ENCODE measurements at places on chromosomes 3 and 15.

DNA sequence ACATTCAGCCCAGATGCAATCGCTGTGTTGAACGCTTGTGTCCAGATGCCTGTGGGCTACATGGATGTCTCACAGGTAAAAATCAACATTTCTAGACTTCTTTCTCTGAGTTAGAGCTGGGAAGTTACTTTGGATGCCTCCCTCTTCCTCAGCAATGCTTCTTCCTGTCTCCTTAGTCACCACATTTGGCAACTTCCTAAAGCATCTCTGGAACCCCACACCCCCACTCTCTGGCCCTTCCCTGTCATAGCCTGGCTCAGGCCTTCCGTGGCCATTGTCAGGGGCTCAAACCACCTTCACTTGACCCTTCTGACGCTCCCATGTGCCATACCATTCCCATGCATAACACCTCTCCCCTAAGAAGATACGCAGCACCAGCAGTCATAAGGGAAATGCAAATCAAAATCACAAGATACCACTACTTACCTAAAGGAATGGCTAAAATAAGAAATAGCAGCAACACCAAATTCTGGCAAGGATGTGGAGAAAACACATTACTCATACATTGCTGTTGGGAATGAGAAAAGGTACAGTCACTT, 21.6 kb upstream of the RGMA start:
- no peak for DNase-seq

DNA sequence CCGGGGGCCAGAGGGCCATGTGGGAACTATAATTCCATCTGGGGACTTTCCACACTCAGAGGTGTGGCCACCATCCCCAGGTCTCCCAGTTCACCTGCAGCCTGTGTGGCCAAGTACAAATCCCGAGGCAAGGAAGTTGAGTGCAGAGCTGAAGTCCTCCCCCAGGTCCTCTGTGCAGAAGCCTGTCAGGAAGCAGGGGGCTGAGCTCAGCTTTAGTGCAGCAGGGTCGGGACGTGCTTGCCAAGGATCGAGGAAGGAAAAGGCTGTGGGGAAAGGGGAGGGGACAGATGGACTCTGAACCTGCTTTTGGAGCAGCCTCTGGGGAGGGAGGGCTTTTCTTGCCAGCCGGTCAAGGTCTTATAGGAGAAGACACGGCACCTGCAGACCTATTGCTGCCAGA, 67.7 kb downstream of the CHRNA7 start:
- DNase-seq = no peak

- no peak for DNase-seq
Measured at GRCh38 chr3:38985981-38986380, 65.8 kb downstream of the SCN11A start.

DNA sequence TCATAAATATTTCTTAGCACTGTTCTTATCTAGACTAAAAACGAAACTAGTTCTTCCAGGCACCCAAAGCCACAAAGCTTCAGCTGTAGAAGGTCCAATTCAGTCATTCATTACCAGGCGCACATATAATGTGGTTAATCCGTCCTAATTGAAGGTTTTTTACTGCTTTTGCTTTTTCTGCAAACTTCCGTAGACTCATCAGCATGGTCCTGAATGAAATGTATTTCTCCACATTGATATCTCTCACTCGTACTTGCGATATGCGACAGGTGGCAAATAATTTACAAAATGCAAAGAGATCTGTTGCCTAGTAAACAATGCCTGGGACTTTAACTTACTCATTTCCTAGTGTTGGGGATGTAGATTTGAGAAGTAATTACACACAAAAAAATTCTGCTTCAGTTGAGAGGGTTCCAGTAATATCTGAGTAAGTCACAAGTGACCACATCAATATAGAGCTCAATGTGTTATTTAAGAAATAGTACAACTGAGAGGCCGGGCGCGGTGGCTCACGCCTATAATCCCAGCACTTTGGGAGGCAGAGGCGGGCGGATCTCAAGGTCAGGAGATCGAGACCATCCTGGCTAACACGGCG, 75.0 kb upstream of the MBNL1 start:
- DNase-seq = no peak

- no peak for DNase-seq
Measured at GRCh38 chr3:139418144-139418543, 28.7 kb upstream of the COPB2 start.

- DNase-seq = no peak
Measured at GRCh38 chr3:107132674-107133073, 244.6 kb upstream of the CCDC54 start.

GRCh38 chr3:117631781-117632180, 922.2 kb downstream of the TUSC7 start:
- no peak for DNase-seq

DNA sequence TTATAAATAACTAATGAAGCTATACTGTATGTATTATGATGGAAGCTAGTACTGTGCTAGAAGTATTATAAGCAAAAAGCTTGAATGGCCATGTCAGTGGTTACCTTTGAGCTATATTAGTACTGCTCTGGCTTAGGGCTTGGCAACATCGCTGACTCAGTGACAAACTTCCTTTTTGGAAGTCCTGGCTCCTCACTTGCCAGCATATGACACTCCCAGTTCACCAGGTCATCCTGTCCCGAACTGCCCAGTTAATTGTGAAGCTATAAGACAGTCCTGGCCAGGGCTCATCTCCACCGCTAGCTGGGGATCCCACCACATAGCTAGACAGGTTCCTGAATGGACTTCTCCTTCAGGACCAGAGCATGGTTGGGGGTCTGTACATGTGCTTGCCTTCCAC, 31.9 kb downstream of the RAB8B start:
- DNase-seq = no peak

GRCh38 chr3:48276911-48277641, 36.2 kb downstream of the ZNF589 start:
- no peak for DNase-seq

GRCh38 chr3:32934150-32934742, 17.2 kb upstream of the CCR4 start:
- DNase-seq = no peak

DNA sequence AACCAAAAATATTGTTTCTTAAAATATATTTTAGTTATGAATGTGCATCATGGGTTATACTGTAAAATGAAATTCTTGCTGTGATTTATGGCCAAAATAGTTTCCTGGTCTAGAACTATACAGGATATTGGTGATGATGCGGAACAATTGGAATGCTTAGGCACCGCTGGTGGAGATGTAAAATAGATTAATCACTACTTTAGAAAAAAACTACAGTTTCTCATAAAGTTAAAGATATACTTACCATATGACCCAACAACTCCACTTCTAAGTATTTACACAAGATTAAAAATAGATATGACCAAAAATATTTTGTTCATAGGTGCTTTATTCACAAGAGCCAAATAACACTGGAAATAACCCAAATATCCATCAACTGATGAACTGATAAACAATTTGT, 126.7 kb downstream of the TUSC7 start:
- no peak for DNase-seq

DNA sequence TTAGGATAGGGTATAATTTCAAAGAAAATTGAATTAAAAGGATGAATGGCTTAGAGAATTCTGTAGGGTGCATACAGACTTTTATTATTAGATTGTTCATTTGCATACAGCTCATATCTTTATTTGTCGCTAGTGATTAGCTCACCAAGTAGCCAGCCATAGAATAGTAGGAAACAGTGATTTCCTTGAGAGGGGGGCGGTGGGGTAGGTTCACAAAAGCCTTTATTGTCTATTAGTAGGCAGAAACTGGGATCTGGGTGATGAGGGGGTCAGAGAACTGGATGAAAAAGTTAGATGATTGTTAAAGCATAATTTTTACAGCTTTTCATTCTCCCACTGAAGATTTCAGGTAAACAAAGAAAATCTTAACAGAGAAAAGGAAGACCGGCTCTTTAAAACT, 77.6 kb upstream of the RAP2B start:
- no peak for DNase-seq

DNA sequence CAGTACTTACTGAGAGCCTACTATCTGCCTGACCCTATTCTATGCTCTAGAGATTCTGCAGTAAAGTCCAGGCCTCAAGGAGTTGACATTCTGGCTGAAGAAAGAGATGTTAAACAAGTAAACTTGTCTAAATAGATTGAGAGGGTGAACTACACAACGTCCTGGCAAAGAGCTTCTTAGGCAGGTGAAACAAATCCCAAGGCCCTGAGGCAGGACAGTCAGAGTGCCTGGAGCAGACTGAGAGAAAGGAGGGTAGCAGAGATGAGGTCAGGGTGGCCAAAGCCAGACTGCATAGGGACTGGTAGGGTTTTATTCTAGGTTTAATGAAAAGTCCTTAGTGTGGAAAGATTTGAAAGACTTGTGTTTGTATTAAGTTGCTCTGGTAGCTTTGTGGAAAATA, 84.5 kb upstream of the ATP11B start:
- no peak for DNase-seq

DNA sequence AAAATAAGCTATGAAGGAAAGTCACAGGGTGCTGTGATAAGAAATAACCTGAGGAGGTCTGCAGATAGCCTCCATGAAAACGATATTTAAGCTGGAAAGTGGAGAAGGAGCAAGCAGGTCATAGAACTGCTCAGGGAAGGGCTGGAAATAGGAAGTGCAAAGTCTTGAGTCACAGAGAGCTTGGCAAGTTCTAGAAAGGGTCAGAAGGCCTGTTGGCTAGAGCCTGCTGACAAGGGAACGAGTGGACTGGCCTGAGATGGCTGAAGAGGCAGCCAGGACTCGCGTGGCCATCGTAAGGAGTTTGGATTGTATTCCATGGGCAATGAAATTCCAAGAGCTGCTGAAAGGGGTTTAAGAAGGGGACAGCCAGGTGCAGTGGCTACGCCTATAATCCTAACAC, 64.7 kb upstream of the IL12A start:
- DNase-seq = no peak

DNA sequence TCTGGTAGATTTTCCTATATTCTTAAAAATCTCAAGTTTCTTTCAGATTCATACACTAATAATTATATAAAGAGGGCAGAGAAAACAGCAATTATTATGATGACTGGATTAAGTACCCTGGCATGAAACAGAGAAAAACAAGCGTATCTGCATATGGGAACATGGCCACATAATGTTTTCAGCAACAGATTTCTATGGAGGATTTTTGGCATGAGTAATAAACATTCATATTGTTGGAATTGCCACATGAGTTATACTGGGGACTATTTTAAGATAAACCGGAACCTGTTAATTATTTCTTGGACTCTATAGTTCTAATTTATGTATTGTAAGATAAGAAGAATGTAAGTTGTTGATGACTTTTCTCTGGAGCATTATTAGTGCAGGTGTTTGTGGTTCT, 112.7 kb downstream of the OXSM start:
- no peak for DNase-seq

DNA sequence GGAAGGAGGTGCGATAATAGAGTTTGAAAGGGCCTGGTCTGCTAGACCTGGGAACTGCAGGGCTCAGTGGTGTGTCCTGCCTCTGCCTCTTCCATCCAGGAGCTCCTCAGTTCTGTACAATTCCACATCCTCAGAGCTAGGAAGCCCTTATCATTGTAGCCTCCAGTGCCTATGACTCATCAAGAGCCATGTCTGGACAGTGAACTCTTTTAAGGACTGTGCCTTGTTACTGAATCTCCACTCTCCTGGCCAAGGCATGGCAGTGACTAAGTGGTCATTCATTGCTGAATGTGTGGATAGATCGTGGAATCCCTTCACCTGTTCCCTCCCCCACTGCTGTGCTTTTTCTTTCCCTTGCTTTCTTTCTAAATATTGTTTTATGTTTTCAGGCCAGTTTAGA, 2.9 kb downstream of the TIMP4 start:
- DNase-seq = no peak

DNA sequence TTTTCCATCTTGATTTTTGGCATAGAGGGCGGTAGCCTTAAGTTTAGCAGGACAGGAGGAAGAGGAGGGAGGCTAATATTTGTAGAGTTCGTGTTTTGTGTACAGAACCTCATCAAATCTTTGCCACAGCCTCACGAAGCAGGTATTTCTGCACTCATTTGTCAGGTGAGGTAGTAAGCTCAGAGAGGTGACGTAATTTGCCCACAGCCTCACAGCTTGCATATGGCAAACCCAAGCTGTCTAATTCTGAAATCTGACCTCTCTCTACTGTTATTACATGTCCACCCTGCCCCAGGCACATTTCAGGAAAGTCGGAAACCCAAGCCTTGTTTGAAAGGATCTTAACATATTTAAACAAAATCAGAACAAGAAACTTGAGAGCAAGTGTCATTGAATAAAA, 91.1 kb upstream of the TPM1 start:
- no peak for DNase-seq

DNA sequence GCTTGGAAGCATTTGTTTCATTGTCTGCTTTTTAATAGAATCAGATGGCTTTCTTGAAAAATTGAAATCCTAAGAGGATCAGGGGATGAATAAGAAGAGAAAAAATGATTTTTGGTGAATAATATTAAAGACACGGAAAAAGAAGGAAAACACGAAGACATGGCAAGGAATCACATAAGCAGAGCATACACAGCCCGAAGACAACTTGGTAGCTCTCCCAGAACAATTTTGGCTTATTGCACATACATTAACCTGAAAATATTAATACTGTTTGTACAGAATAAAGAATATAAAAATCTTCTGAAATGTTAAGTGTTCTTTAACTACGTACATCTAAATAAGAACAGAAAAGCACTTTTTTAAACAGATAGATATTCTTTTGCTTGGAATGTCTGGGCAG, 150.0 kb downstream of the SHOX2 start:
- no peak for DNase-seq

- no peak for DNase-seq
Measured at GRCh38 chr15:94105760-94106159, 125.6 kb upstream of the MCTP2 start.

DNA sequence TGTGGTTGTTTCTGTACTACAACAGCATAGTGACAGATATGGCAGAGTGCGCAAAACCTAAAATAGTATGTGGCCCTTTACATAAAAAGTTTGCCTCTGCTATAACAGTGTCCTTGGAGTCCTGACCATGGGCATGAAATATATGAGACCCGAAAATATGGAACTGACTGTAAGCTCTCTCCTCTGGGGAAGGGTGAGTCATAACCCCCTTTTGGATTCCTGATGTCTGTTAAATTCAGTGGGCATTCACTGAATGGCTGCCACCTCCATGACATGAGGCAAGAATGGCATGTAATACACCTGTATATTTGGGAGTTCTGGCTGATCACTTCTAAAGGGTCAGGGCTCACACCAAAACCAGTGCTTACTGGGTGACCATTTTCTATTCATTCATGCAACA, 6.1 kb downstream of the TBC1D2B start:
- no peak for DNase-seq

Data from T-helper 9 cell (primary cell).